CD4-positive, alpha-beta memory T cell (primary cell): ENCODE measurements at places on chromosomes 3 and 15. TPM values are rescaled to one million over a fixed set of nuclear protein-coding genes. Genes with fewer than 3 reads are reported as not detected.

The ADAMTS7 gene
- polyA plus RNA-seq, result not detected

The MASP1 gene
- polyA plus RNA-seq, result not detected

The MME gene
- polyA plus RNA-seq, result not detected

The LRRC31 gene
- polyA plus RNA-seq, result not detected

The FAN1 gene
- 7.5 TPM for polyA plus RNA-seq

The CCK gene
- polyA plus RNA-seq, result not detected

The RTP4 gene
- polyA plus RNA-seq, result 13.5 TPM

The LRRIQ4 gene
- polyA plus RNA-seq, result not detected

GRCh38 chr15:90382320-90382719 lies 5.7 kb upstream of the IQGAP1 start:
- DNase-seq, result no peak

- no peak for DNase-seq
Observed at GRCh38 chr15:51313074-51313393, 25.4 kb downstream of the CYP19A1 start.

DNA sequence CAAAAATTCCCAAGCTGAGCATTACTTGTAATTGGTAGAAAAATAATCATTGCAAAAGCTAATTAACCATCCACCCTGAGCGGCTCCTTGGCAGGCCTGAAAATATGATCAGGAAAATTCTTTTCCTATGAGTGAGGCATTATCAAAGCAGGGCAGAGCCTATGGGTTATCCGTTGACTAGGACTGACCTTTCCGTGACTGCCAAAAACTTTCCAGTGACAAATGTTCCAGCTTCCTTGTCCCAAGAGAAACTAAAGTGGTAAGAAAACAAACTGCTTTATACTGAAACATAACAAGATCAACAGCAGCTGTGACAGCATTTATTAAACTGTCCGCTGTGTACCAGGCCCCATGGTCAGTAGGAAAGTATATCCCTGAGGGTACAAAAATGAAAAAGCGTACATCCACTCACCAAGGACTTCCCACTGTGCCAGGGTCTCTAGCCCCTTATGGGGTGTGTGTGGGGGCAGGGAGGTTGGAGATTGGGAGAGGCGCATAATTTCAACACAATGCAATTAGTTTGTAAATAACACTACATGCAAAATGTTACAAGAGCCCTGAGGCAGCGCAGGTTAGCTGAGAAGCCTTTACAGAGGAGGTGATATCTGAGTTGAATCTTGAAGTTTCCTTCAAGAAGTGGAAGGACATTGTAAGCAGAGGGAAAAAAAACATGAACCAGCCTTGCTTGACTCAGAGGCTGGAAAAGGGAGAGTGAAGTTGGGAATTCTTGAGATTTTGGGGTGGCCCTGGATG lies 8.5 kb downstream of the LIPC start:
- DNase-seq, result no peak

GRCh38 chr15:67863442-67863987 lies 23.7 kb upstream of the RNU6-1 start:
- peak; percentile 63 for DNase-seq

GRCh38 chr3:15297608-15298350 lies 34.6 kb downstream of the SH3BP5 start:
- no peak for DNase-seq

DNA sequence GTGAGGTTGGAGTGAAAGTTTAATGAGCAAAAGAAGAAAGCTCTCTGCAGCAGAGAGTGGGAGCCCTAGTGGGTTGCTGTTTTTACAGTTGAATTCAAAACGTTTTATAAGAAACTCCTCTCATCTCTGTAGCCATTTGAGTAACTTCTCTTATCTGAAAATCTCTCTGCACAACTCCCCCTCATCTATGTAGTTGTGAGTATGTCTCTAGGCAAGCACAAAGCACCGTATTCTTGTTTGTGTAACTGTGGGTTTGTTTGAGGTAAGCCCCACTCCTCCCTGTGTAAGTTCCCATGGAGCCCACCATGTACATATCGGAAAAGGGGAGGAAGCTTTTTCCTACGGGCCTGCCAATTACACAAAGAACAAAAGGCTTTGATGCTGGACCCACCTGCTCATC lies 56.5 kb upstream of the GOLGA6L2 start:
- DNase-seq, result no peak

GRCh38 chr3:133477487-133477886 lies 77.6 kb downstream of the BFSP2 start:
- no peak for DNase-seq

GRCh38 chr3:174270841-174271240 lies 588.3 kb upstream of the NAALADL2 start:
- no peak for DNase-seq

- no peak for DNase-seq
Observed at GRCh38 chr3:81170298-81170697, 591.1 kb downstream of the GBE1 start.

GRCh38 chr3:111252779-111253178 lies 181.2 kb downstream of the NECTIN3 start:
- no peak for DNase-seq

DNA sequence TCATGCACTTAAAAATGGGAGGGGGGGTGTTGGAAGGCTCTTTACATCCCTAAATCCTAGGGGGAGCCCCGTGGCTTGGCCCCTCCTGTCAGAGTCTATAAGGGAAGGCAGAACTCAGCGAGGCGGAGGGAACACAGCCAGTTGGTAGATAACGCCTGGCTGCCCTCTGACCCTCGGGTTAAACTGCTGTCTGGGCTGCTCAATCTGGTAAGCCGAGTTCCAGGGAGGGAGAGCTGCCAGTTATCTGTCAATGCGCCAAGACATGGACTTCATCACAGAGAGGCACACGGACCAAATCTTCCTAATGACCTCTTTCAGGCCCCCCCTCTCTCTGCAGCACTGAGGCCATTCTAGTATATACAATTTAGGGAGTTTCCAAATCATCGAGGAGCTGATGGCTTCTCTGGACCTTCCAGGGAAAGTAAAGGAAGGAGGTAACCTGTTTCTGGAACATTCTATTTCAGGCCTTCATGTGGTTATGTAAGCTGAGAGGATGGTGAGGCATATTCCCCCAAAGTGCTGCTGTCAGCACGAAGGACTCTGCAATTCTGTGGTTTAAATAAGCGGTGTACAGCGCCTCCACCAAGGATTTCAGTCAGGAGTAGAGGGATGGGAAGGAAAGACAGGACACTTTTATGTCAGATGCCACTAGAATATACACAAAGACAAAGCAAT lies 349.0 kb downstream of the MCTP2 start:
- DNase-seq, result no peak

GRCh38 chr3:24680214-24680967 lies 185.7 kb upstream of the THRB start:
- no peak for DNase-seq

- no peak for DNase-seq
Observed at GRCh38 chr3:151093905-151094304, 8.4 kb downstream of the MED12L start.

DNA sequence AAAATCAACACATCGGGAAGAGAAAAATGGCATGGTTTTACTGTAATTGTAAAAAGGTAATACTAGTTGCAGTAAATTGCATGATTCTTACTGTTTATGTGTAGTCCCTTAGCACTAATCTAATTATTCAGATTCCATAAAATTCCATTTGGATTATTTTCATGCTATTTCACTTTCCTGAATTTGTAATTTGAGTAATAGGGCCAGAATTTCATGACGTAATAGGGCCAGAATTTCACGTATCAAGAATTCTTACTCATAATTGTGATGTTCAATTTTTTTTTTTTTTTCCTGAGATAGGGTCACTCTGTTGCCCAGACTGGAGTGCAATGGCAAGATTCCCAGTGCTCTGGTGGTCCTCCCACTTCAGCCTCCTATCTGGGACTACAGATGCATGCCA lies 2.9 kb upstream of the U2SURP start:
- no peak for DNase-seq

- DNase-seq, result no peak
Observed at GRCh38 chr3:102536456-102536855, 101.6 kb downstream of the ZPLD1 start.

DNA sequence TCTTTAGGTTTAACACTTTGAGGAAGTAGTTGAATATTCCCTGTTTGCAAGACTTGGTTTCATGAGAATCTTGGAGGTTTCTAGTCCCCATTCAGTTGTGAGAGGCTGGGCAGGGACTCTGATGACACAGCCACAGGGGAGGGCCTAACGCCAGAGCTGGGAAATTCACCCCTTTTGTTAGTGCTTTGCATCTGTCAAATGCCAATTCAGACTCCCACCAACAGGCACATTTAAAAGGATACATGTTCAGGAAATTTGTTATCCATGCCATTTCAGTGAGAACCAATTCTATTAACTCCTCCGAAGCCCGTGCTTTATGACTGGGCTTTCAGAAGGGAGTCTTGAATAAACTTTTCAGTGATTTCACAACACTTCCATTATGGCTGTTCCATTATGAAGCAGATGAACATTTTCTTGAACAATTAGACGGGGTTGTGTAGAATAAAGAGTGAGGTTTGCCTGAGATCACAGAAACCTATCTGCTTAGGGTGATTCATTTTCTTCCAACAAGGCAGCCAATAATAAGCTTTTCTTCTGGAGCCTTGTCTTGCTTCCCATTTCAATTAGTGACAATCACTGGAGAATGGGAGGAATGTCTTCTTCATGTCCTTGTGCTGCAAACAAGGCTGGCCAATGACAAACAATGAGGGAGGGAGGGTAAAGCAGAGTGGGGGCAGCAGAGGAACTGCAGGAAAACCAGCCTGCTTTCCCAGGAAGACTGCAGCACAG lies 90.6 kb downstream of the SOX14 start:
- DNase-seq, result no peak

DNA sequence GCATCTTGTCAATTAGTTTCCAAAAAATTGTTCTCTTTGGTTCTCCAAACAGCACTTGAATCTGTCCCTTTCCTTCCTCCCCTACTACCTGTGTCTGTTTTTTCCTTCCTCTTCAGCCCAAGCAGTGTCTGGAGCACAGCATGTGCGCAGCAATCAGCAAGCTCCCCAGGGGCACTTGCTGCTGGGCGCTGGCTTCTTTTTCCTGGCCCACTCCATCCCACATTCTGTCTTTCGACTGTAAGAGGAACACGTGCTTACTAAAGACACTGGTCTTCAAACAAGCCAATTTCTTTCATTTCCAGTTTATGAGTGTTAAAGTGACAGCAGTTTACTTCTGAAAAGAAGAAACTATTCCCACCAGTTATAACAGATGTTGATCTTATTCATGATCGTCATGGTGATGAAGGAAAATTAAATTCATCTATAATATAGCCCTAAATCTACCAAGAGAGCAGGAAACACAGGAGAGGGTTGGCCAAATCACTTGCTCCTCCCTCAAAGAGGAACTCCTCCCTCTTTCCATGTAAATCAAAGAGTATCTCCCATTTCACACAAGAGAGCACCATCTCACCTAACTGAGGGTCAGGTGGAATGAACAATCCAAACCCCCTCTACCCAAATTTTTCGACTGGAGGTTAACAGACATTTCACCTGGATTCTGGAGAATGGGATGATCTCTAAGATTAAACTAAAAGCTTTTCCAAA lies 115.4 kb downstream of the IGF2BP2 start:
- no peak for DNase-seq

- DNase-seq, result no peak
Observed at GRCh38 chr3:13407475-13407874, 12.6 kb downstream of the NUP210 start.

DNA sequence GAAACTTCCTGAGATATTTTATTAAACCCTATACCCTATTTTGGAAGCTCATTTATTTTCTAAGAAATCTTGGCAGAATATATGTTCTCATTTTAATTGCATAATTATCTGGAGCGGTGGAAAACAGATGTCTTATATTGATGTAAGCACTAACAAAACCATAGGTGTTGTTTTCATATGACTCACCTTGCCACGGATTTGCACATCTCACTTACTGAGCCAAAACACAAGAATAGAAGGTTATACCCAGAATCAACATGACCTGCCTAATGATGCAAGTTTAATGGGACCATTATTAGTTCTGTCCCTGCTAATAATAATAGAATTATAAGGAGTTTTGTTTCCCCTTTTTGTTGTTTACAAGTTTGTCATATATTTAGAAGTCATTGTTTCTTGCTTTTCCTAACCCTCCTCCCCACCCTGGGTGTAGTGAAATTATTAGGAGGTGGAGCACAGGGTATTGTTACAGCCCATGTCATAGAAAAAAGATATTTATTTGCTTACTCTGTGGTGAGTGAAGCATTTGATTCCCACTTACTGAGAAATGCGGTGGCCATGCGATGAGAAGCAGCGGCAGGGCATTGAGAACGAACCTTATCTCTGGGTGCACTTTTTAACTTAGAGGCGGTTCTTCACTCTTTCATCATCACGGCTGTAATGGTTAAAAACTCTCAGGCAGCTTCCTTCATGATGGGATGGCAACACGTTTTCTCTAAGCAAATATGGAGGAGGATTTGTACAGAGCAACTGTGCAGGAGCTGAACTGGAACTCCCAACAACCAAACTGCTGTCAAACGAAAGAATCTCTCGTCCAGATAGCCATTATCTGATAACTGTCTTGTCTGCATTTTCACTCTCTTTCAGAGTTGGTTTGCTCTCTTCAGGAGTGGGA lies 521 bp downstream of the IL5RA start:
- no peak for DNase-seq

DNA sequence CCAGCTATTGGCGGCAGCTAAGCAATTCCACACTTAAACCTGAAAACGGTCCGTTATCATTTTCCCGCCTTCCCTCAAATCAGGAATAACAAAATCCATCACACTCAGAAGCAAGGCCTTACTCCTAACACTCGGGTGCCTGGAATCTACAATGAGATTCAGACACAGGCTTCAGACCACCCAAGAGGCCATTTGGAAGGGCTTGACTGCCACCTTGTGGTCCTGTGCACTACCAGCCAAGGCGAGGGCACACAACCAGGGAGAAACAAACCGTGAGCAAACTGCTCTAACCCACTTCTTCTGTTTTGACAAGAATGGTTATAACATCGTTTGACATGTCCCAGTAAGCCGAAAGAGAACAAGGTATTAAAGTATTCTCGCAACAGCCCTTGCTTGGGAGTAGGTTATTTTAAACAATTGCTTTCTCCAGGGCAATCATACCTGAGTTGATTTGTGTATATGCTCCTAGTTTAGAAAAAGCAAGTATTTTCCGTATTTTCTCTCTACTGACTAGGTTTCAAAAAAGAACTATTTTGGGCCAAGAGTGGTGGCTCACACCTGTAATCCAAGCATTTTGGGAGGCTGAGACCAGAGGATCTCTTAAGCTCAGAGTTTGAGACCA lies 40.1 kb upstream of the TAFA4 start:
- DNase-seq, result no peak

DNA sequence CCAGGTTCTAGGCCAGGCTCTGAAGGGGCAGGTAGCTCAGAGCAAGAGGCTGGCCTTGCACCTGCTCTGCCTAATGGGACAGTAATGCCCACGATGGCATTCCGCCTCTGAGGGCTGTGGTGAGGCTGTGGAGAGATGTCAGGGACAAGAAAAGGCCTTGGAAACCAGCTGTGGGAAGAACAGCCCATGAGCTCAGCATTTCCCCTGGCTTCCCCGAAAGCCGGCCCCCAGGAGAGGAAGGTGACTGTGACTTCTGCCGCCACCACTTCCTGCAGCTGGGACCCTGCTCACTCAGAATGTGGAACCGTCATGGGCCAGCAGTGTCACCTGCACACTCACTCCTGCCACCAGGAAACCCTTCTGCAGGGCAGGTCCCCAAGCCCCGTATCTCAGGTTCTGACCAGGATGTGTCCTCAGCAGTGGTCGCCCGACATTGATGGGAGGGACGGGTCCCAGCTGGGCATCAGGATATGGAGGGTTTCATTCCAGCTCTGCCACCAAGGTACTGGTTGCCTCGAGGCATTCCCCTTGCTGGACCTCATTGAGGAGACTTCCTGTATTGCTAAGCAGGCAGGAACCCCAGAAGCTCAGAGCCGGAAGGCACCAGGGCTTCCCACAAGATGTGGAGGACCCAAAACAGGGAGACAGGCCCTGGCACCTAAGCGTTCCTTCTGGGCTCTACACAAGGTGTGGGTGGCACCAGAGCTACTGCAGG lies 30.7 kb downstream of the SEMA7A start:
- DNase-seq, result peak; percentile 30

- DNase-seq, result no peak
Observed at GRCh38 chr3:25782636-25782937, 656 bp downstream of the NGLY1 start.
